ENCODE measurements at places on chromosomes 5 and 9.

DNA sequence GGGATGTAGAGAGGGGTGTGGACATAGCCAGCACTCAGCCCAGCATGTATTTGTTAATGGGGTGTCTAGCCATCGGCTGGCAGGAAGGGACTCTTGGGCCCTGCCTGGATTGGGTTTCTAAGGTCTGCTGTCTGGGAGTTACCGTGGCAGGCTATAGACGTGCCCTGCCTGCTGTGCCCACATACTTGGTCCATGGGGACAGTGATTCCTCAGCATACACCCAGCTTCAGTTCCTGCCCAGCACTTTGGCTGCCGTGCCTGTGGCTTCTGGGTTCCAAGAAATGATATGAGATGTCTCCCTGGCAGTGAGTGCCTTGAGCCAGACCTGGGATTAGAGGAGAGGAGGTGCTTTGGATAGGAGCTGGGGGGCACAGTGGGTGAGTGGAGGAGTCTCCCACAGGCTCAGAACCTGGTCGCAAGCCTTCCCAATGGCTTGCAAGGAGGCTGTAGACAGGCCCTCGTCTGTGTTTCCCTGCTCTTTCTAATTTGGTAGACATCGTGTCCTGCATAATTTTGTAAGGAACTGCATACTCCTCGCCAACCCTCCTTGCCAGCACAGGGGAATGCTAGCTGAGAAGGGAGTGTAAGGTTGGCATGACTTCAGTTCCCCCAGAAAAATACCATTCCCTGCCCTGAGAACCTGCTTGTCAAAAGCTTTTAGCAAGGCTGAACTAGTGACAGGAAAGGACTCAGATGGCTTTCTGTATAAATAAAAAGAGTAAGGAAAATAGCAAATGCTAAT, 287.9 kb downstream of the ZSWIM6 start:
- no peak for DNase-seq

DNA sequence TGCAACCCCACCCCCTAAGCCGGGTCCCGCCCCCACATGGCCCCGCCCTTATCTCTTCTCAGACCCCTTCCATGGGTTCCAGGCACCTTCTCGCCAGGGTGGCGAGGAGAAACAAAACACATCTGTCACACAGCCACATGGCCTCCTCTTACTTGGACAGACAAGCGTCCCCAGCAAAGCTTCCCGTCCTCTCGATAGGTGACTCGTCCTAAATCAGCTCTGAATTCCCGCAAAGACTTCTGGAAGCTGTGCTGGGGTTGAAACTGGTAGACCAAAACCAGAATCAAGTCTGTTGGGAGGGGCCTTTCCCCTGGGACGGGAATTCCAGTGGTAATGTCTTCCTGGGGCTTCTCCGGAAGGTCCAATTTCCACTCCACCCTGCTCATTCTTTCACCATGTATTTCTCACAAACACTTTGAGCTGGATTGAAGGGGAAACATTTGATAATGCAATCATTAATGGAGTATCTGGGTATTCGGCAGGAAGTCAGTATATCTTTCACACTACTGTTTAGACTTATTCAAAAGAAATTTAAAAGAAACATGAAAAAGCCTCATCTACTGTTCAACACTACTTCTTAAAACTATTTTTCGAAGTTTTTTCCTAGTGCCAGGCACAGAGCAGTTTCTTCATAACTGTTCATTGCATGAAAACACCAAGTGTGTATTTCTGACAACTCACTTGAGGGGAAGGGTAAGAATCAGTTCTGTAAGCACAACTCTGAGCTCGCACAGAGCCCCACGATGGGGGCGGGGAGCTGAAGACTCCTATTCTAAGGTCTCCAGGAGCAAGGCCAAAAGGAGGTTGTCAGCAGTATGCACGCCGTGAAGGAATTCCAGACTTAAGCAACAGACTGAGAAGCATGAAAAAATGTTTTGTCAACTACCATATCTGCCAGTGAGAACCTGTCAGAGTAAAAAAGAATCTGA, 644 bp upstream of the CTNNAL1 start:
- no peak for DNase-seq

DNA sequence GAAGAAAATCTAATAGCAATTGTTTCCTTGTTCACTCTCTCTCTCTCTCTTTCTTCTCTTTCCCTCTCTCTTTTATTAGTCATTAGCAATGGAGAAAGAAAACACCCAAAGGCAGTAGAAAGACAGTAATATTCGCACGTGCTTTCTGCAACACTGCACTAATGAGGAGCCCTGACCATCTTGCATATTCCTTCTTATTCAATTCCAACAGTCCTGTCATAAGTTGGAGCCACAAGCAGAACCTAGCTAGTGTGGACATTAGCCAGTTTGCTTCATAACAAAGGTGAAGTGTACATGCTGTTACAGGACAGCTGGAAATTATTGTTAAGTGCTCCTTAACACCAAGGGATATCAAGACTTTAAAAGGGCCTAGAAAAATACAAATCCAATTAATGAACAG, 63.4 kb downstream of the TRIM32 start:
- DNase-seq = no peak

DNA sequence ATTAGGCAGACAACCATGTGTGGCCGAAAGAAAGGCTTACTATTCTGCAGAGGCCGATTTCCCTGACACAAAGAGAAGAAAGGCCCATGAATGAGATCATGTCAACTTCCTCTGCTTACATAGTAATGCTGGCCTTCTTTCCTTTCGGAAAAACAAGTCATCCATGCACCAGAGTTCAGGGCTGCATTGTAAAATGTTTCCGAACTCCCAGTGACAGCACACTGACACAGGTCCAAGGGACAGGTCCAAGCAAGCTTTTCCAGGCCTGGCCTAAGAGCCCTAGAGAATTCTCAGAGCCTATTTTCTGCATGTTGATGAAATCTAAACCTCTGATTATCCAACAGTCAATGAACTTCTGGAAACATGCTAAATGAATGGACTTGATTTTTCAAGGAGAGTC, 140.9 kb downstream of the ZNF608 start:
- no peak for DNase-seq

DNA sequence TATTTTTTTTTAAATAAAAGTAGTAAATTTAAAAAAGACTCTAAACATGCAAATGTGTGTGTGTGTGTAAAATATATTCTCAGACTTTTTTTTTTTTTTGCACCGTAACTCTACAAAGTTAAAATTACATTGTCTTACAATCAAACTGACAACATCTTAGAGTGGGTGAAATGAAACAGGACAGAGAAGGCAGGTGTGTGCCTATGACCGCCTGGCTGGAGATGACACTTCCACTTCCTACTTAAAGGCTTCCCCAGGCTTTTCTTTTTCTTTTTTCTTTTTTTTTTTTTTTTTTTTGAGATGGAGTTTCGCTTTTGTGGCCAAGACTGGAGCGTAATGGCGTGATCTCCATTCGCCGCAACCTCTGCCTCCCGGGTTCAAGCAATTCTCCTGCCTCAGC, 2.7 kb upstream of the AK1 start:
- DNase-seq = no peak
